Germinal center (tissue), 1 donor: ENCODE measurements at places on chromosomes 4 and X.

- DNase-seq, result no peak
Measured at GRCh38 chr4:128954941-128955340, 138.4 kb downstream of the SCLT1 start.

DNA sequence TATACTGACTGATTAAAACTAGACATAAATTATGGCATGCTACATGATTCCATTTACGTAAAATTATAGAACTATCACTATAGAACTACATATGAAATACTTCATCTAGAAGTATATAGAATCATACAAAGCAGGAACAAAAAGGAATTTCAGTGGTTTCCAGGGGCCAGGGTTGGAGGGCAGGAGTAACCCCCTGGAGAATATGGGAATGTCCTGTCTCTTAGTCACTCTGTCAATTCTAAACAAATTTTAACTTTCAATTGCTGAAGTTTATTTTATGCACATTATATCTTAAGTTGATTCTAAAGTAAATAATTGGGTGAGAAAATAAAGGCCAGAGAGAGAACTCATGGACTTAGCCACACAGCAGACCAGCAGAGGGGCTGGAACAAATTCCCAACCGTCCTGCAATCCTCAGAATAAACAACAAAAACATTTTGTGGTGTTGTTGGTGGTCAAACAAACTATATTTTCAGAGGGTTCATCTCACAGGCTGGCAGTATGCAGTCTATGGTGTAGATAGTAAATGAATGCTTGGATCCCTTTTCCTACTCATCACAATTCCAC lies 476.9 kb upstream of the SLIT2 start:
- DNase-seq, result no peak

DNA sequence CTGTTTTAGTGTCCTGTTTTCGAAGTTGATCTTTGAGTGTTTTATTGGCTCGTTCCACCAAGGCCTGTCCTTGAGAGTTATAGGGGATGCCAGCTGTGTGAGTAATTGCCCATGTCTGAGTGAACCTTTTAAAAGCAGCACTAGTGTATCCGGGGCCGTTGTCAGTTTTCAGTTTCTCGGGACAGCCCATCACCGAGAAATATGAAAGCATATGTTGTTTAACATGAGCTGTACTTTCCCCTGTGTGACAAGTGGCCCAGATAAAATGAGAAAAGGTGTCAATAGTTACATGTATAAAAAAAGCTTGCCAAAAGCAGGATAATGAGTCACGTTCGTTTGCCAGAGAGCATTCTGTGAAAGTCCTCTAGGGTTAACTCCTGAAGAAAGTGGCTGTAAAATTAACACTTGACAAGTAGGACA lies 48.6 kb upstream of the RASSF6 start:
- no peak for DNase-seq

DNA sequence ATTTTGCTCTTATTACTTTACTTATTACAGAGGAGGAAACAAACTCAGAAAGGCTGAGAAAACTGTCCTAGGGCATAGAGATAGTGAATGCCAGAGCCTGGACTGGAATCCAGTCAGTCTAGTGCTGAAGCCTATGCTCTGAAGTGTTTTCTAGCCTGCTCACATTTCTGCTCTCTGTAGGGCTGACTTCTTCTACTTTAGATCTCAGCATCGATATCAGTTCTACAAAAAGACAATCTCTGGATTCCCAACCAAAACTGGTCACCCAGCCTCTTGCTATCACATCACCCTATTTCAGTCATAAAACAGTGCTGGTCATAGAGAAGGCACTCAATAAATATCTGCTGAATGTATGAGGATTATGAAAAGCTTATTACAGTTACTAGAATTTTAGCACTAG lies 87.2 kb downstream of the FAM13A start:
- DNase-seq, result no peak

- no peak for DNase-seq
Measured at GRCh38 chrX:71514367-71515037, 18.4 kb upstream of the OGT start.

DNA sequence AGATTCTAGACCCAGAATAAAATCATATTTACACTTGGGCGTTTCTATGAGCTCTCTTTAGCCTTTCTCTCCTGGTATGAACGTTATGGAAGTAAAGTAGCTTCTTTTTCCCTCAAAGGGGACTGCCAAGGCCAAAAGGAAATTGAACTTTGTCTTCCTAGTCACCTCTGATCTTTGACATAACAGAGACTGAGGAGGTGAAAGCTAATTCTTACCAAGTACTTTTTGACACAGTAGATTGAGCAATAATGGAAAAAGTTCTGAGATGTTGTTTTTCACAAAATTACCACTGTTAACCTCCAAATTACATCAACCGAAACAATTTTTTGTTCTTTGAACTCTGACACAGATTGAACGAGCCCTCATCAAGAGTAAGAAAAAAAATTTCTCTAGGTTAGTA lies 318.4 kb downstream of the TEX13A start:
- no peak for DNase-seq

DNA sequence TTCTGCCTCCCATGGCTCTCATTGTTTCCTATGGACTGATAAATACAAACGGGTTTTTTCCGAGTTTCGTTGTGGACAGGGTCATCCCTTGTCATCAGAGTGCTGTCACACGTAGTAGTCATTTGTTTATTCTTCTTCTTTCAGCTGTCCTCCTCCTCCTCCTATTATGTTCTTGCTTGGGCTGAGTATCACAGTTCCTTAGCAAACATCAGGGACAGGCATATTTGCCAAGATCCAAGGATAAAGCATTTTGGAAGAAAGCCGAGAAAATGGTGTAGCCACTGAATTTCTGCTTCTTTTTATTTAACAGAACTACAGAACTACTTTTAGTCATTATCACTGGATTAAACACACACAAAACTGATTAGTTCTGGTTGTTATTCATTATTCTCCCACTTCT lies 167.9 kb downstream of the MAML3 start:
- no peak for DNase-seq

DNA sequence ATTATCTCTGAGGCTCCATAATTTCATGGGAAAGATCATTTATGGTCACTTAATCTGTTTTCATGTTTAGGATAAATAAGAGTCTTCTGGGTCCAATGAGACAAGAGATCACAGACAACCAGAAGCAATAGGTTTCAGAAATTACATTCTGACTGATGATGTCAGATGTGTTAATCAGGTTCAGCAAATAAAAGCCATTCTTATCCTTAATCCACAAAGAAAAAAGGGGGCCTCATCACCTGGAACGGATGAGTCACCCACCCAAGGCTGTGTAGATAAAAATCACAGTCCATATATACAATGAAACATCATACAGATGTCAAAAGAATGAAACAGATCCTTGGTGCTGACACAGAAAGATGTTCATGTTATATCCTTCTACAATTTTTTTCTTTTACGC lies 36.6 kb downstream of the SYTL4 start:
- no peak for DNase-seq

GRCh38 chrX:40872351-40872750 lies 137.0 kb upstream of the MED14 start:
- DNase-seq, result no peak

DNA sequence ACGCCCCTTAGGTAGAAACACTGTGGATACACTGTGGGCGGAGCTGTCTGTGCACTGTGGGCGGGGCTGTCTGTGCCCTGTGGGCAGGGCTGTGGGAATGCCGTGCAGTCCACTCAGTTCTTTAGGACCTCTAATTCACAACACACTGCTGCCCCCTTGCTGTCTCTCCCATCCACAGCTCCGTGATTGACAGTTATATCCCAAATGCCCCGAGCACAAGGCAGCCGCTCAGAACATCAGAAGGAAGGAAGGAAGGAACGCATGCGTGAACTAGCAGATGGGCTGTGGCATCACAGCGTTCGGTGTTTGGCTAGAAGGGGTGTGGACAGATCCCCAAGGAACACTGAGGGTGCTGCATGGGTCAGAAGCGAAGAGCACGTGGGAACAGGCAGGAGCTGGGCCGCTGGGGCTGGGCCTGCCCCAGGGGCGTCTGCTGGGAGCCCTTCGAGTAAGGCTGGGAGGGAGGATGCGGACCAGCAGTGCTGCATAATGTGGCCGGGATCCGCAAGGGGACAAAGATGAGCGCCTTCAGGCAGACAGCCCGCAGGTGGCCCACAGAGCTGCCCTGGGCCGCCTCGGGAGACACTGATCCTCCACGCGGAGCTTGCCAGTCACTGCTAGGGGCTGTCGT lies 29.8 kb downstream of the ACOX3 start:
- no peak for DNase-seq

DNA sequence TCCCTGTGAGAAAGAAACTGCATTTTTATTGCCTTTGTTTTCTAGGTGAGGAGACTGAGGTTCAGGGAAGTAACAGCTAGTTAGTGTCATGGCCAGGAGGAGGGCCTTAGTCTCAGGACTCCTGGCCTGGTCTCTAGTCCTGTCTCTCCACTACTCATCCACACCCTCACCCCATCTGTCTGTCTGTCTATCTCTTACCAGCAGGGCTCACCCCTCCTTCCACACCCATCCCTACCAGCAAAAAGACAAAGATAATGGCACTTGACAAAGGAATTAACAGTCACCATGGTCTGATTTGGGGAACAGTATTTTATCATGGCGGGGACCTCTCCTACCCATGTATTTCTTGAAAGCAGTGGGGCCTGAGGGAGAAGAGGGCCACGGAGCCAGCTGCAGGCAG lies 125.8 kb downstream of the REPS2 start:
- no peak for DNase-seq

DNA sequence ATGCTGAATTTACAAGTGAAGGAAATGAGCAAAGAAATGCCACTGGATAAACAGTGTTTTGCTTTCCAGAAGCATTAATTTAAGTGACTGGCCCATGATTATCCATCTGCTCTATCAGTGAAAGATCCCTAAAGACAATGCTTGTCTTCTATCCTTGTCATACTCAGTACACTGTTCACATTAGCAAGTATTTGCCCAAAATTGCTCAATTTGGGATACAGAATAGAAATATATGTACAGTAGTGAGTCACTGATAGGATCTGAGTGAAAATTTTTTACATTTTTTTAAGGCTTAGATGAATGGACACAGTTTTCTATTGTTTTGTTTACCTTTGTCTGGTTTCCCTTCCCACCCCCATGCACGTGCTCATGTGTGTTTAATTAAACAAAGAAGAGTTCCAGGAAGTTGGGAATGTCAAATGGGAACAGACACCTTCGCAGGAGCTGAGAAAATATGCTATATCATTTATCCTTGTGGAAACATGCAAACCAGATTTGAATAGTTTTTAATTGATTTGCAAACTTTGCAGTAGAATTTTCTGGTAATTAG lies 656.3 kb downstream of the RPA4 start:
- no peak for DNase-seq

GRCh38 chrX:112081781-112082652 lies 559 bp downstream of the TRPC5 start:
- no peak for DNase-seq

DNA sequence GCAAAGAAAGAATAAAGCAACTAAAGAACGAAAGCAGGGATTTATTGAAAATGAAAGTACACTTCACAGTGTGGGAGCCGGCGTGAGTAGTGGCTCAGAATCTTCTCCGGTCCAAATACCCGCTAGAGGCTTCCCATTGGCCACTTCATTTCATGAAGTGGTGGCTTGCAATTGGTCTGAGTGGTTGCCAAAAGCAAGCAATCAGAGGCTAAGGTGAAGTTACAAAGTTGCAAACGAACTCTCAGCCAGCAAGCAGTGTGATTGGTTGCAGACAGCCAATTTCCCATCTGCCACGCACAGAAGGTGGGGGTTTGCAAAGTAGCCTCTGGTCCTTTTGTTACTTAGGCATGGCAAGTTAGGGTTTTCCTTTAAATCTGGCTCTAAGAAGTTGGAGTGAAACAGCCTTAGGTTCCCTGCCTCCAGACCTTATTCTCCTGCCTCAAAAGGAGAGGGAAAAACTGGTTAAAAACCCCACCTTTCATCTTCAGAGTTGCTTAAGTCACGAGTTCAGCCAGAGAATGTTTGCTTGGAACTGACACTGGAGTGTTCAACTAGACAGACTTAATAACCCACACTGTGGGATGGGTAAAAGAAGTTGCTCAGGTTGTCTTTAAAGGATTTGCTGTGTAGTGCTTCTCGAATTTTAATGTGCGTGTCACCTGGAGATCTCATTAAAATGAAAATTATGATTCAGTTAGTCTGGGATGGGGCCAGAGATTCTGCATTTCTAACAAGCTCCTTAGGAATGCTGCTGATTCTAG lies 6.9 kb upstream of the CLOCK start:
- no peak for DNase-seq

DNA sequence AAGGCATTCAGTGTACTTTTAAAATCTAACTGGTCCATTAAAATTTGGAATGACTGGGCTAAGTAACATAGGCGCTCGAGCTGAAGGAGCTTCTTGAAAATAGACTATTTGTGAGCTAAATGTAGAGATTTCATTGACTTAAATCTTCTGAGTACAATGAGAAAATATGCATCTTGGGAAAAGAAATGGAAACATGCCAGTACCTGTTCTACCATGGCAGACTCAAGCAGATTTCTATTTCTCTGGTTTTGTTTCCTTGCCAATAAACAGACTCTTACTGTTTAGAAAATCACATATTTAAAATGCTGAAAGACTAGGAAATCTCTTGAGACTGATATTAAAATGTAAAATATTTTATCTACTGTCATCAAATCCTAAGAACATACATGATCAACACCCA lies 678.1 kb downstream of the FAT4 start:
- no peak for DNase-seq

- DNase-seq, result no peak
Measured at GRCh38 chr4:141348125-141348524, 127.4 kb downstream of the ZNF330 start.

DNA sequence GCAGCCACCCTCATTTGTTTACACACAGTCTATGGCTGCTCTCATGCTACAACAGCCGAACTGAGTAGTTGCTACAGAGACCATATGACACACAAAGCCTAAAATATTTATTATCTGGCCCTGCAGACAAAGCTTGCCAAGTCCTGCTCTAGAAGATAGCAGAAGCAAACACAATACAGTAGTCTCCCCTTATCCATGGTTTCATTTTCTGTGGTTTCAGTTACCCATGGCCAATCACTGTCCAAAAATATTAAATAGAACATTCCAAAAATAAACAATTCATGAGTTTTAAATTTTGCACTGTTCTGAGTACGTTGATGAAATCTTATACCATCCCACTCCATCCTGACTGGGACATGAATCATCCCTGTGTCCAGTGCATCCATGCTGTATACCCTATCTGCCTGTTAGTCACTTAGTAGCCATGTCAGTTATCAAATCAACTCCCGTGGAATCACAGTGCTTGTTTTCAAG lies 40.2 kb upstream of the ZNF81 start:
- DNase-seq, result no peak

GRCh38 chrX:56761167-56761566 lies 32.1 kb downstream of the NBDY start:
- no peak for DNase-seq

- peak; percentile 8 for DNase-seq
Measured at GRCh38 chr4:89056953-89057398, at the start of gene FAM13A. TSS of gene FAM13A (minus strand) at chr4:89057185. CDS start at chr4:89056964, 221 bp downstream.

- no peak for DNase-seq
Measured at GRCh38 chr4:119597377-119597776, 31.2 kb downstream of the PDE5A start.

- DNase-seq, result peak; percentile 6
Measured at GRCh38 chr4:72505314-72505744, 63.7 kb downstream of the ADAMTS3 start.
